ENCODE measurements at places on chromosomes 2 and 18.

GRCh38 chr18:25830787-25831186, 259.6 kb downstream of the SS18 start:
- no peak for DNase-seq

DNA sequence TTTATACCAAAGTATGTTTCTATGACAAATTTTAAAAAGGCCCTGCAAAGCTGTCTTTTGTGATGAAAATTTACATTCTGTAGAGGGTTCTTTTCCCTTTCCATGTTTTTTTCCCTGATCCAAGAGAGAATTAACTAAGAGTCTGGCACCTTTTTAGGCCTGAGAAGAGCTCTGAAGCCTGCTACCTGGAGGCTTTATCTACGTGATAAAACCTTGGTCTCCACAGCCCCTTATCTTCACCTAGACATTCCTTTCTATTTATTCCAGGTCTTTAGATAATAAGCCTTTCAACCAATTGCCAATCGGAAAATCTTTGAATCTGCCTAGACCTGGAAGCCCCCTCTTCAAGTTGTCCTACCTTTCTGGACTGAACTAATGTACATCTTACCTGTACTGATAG, 774.1 kb upstream of the LRRTM1 start:
- DNase-seq = no peak

GRCh38 chr2:150327564-150328489, 159.6 kb downstream of the RND3 start:
- DNase-seq = no peak

GRCh38 chr18:11974741-11975325, 6.5 kb upstream of the IMPA2 start:
- no peak for DNase-seq

DNA sequence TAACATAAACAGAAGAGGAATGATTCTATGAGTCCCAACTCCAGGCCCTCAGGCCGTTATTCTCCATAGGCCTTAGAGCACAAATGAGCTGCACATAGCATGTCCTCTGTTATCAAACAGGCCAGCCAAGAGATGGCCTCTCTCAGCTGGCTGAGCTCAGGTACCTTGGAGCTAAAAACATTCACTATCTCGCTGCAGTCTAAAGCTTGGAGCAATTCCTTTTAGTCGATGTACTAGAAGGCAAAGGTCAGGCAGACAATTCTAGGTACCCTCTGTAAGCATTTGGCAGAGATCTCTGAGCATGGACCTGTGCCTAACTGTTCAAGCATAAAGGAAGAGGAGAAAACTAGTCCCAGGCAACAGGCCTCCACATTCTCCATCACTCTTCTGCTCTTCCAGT, 38.0 kb upstream of the ATL2 start:
- no peak for DNase-seq

- no peak for DNase-seq
Measured at GRCh38 chr2:175195012-175195411, 13.5 kb upstream of the ATP5MC3 start.

GRCh38 chr2:217913436-217913835, 89.4 kb downstream of the TNS1 start:
- no peak for DNase-seq

DNA sequence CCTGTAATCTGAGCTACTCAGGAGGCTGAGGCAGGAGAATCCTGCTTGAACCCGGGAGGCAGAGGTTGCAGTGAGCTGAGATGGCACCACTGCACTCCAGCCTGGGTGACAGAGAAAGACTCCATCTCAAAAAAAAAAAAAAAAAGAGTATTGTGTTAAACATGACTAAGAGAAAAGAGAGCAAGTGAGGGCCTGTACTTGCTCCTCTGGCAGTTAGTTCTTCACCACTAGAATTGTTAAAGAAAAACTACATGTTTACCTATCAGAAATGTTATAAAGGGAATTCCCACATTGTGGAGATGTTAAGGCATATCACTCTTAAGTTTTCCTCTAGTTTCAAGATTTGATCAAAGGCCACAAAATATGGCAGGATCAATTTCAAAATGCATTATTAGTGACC, 75.4 kb upstream of the LRATD1 start:
- no peak for DNase-seq

DNA sequence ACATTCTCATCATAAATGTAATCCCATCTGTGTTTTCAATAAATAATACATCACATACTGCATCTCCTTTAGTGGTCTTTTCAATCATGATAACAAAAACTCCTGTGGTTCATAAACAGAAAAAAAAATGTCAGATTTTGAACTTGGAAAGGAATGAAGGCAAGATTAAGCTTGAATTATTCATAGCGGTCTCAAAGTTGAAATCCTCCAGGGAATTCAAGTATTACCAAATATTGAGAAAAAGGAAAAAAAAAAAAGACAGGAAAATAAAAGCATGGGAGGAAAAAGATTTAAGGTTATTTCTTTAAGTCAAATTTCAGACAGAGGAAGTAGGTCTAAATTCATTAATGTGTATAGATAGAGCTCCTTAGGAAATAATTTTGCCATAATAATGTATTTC, 92.1 kb downstream of the COLEC12 start:
- DNase-seq = no peak

DNA sequence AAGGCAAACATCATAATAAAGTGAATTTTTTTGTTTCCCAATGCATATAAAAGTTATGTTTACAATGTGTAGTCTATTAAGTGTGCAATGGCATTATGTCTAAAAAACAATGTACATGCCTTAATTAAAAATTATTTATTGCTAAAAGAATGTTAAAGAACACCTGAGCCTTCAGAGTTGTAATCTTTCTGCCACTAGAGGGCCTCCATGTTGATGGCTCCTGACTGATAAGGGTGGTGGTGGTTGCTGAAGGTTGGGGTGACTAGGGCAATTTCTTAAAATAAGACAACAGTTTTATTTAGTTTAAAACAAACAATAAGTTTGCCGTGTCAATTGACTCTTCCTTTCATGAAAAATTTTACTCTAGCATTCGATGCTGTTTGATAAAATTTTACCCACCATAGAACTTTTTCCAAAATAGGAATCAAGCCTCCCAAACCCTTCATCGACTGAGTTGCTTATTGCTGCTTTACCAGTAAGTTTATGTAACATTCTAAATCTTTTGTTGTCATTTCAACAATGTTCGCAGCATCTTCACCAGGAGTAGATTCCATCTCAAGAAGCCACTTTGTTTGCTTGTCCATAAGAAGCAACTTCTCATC, 32.3 kb downstream of the MAP3K2 start:
- no peak for DNase-seq

DNA sequence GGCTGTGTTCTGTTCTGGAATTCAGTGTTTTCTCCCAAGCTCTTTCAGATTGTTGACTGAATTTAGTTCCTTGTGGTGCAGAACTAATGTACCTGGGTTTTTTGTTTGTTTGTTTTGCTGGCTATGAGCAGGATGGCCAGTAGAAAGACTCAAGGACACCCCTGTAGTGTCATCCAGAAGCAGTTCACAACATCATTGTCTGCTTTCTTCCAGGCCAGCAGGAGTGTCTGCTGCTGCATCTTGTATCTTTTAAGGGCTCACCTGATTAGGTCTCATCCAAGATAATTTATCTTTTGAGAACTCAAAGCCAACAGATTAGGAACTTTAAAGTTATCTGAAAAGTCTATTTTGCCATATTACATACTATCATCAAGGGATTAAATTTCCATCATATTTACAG, 318.5 kb upstream of the MC4R start:
- no peak for DNase-seq

Measured in coronary artery (tissue), 2 donors.